ENCODE measurements at places on chromosomes 7 and 10.
A peak's percentile ranks its signal among the peaks of the same experiment; 100 is the strongest.

DNA sequence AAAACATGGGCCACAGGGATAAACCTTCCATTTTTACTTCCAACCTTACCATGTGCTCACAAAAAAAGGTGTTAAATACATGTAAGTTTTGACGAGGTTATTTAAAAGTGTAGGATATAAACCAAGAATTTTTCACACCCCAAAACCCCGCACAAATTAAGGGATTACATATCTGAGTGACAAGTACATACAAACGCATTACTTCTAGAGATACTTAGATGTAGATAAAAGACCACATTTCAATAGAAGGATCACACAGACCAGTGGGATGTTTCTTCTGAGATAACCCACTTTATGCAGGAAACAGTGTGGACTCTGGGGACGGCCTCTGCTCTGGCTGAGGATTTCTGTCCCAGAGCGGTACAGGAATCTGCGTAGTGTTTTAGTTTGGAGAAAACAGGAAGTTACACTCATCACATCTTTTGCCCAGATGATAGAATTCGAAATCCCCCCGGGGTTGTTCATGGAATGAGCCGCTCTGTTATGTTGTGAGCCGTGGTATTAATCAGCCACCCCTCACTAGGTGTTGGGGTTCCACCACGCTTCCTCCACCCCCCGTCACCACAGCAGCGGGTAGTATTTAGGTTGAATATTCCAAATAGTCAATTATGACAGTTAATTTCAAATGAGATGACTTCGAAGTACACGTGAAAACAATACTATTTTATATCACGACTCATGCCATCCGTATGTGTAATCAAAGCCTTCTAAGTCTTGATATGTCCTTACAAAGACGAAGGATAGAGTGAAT lies 1.3 kb upstream of the CUL1 start:
- no peak for DNase-seq

DNA sequence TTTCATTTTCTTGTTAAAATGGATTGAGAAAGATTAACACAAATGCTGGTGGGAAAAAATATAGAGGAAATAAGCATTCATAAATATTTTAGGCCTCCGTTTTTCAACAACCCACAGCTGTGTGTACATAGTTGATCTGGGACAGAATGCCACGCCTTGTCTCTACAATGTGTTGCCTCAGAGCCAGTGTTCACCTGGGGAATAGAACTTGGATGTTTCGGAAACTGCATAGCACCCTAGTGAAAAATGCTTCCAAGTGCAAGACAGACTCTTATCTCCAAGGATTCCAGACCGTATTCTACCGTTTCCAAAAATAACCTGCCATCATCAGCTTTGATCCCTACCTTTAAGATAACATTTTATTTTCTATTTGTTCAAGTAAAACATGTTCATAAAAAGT lies 260.9 kb downstream of the SDK1 start:
- peak; percentile 34 for DNase-seq

- no peak for DNase-seq
These were observed 46.6 kb downstream of the GLCCI1 start for GRCh38 chr7:8015100-8015745.

DNA sequence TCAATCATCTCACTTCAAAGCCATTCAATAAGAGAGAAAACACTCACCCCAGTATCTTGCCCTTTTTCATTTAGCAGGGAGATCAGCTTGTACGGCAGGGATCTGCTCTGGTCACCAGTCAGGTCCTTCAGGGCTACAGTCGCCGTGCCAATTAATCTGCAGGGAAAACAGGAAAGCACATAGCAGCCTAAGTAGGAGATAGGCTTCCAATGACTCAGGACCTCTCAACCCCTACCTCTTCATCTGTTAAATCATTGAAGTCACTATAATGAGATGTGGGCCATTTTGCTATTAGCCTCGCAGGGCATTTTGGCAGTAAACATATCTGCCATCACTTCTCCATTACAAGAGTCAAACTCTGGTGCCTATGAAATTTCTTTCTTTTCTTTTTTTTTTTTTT lies 50.8 kb downstream of the MYOF start:
- no peak for DNase-seq

DNA sequence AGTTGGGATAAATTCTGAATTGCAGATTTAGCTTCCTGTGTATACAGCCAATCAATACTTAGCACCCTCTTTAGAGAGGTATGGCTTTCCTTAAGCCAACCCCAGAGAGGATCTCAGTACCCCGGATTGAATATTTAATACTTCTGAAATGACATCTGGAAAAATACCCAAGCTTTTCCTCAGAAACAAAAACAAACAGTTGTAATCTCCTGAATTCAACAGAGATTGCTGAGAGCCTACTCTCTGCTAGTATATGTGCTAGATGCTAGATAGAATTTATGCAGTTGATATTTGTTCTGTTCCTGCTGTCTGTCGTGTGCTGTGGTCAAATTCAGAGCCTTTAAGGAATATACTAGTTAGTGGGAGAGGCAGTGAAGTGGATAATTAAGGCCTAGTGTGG lies 21.1 kb downstream of the STARD3NL start:
- DNase-seq = no peak

DNA sequence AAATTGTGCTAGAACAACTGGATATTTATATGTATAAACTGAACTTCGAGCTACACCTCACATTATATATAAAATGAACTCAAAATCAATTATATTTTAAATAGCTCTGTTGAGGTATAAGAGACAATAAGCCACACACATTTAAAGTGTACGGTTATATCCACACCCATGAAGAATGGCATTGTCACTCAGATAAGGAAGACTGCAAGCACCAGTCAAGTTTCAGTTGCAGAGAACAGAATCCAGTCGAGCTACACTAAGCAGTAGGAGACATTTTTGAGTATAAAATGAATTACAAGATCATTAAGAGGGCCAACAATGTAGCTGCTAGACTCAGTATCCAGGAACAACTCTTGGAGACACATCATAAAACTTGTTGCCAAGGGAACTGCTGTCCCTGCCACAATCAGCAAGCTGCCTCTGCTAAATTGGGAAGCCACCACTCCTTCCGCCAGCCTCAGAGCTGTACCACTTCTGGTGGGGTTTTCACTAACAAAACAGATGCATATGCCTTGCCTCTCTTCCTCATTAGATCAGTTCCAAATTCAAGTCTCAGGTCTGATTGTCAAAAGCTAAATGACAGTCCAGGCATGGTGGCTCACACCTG lies 19.6 kb upstream of the GPNMB start:
- no peak for DNase-seq

GRCh38 chr10:115980470-115980869 lies 292.5 kb downstream of the GFRA1 start:
- no peak for DNase-seq

GRCh38 chr7:20602306-20602705 lies 13.2 kb upstream of the ABCB5 start:
- no peak for DNase-seq

- no peak for DNase-seq
These were observed 4.8 kb downstream of the IMPDH1 start for GRCh38 chr7:128404886-128405470.

- no peak for DNase-seq
These were observed 16.6 kb downstream of the ANXA11 start for GRCh38 chr10:80188713-80189112.

GRCh38 chr7:73681031-73681430 lies 2.2 kb downstream of the DNAJC30 start:
- DNase-seq = no peak

DNA sequence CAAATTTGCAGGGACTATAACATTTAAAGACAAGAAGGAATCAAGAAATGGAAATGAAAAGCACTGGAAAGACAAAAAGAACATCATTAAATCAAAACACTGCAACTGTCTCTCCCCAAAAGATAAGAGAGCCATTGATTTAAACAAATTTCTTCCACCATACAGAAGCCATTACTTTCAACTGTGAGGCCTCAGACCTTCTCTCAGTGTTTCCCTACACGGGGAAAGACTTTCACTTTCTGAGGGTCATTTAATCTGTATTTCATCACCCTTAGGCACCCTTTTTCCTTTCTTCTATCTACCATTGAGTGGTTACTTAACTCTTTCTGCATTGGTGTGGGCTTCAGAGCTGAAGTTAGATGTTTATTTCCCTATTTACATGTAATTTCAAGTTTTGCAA lies 47.5 kb downstream of the CCDC172 start:
- no peak for DNase-seq

DNA sequence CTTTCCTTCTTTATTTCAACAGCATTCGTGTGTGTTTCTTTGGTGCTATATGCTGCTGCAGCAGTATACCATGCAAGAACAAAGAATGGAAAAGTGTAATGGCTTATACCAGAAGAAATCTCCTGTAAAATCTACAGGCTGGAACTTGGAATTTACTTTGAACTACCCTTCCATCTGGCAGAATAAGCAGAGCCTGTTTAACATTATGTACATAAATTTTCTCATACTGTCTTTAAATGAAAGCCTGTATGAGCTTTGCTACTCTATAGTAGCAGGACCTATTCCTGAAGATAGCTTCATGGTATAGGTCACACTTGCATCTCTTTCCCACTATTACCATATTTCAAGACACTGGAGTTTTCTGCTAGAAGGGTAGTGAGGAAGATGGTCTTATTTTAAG lies 522.1 kb upstream of the GHITM start:
- DNase-seq = no peak

DNA sequence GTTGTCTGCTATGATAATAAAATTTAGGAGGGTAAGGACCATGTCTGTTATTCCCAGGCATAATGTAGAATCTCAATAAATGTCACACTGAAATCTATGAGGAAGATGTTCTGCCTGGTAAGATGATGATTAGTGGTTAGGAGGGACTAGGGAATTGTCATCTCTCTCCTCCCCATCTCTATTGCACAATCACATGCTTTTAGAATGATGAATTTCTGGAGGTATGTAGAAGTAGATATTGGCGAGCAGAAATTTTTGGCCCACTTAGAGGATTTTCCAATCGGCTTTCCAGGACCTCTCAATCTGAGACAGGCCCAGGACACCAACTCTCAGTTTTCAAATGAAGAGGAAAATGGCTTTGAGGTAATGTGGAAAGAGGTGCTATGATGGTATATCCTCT lies 2.0 kb upstream of the PITX3 start:
- no peak for DNase-seq

Measured in SHP77 (cell line).